ENCODE measurements at places on chromosomes 6 and 20.

DNA sequence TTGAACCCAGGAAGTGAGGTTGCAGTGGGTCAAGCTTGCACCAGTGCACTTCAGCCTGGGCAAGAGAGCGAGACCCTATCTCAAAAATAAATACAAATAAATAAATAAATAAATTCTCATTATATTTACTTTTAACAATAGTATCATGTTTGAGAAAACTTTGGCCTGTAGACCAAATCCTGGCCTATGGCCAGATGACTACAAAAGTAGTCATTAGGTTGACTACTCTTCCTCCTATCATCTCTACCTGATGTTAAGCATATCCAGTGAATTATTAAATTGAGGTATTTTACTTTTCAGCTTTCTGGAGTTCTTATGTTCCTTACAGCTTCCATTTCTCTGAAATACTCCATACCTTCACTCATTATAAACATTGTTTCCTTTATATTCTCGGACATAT lies 280.6 kb downstream of the LAMA2 start:
- DNase-seq = no peak

GRCh38 chr20:4135385-4136077 lies 120.2 kb upstream of the RNF24 start:
- no peak for DNase-seq

DNA sequence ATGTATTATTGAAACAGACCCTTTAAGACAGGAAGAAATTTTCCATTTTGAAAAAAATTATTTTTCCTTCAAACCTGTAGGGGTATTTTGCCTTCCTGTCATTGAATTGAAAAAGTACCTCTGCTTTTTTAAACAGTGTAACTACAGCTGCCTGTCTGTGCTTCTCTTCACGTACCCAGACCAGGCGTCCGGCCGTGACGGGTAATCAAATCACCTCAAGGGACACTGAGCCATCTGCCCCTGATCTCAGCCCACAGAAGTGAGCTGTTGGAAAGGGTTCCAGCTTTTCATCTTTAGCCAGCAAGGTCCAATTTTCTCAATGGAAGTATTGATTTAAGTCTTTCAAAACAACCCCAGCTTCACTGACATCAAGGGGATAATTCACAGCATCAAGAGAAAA lies 58.0 kb downstream of the SLC35D3 start:
- DNase-seq = no peak

GRCh38 chr20:13041574-13042457 lies 33.0 kb downstream of the SPTLC3 start:
- no peak for DNase-seq

- DNase-seq = no peak
Observed at GRCh38 chr6:114131945-114132344, 161.0 kb upstream of the HDAC2 start.

GRCh38 chr6:28134015-28134414 lies 7.7 kb upstream of the ZKSCAN8 start:
- DNase-seq = no peak

DNA sequence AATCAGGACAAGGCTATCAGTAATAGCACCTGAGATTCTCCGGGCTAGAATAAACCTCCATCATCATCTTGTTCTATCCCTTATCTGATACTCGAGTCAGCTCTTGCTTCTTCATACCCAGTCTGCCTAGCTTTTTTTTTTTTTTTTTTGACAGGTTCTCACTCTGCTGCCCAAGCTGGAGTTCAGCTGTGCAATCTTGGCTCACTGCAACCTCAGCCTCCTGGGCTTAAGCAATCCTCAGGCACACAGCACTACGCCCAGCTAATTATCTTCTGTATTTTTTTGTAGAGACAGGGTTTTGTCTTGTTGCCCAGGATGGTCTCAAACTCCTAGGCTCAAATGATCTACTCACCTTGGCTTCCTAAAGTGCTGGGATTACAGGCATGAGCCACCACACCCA lies 19.5 kb downstream of the SRSF6 start:
- no peak for DNase-seq

GRCh38 chr6:39289490-39289889 lies 24.7 kb downstream of the KCNK17 start:
- no peak for DNase-seq

- no peak for DNase-seq
Observed at GRCh38 chr20:62946918-62947317, 5.6 kb upstream of the SLC17A9 start.

DNA sequence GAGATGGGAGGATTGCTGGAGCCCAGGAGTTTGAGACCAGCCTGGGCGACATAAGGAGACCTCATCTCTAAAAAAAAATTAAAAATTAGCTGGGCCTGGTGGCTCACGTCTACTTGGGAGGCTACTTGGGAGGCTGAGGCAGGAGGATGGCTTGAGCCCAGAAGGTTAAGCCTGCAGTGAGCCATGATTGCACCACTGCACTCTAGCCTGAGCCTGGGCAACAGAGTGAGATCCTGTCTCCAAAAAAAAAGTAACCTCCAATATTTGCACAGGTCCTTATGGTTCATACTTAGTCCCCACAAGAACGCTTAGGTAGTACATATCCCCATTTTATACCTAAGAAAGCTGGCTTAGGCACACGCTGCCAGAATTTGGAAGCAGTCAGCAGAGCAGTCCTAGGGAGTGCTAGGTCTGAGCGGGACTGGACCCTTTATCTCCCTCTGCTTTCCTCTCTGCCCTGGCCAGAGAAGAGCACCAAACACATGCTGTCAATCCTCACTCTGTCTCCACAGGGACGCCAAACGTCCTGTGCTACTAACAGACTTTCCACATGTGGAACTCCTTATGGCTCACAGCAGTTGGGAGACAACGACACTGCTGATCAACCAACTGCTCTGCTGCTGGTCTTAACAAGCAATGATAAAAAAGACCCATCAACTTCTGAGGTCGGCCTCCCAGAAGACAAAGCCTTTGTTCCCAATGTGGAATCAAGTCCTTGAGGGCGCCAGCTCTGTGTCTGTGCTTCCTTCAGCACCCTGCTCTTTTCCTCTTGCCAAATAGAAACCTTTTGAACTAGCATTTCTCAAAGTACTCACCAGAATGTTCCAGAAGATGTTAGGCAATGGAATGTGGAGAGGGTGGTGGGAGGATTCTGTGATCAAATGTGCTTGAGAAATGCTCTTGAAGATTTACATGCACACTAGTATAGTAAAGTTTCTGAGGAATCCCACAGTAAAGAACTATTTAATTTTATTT lies 226.3 kb upstream of the DTNBP1 start:
- no peak for DNase-seq

DNA sequence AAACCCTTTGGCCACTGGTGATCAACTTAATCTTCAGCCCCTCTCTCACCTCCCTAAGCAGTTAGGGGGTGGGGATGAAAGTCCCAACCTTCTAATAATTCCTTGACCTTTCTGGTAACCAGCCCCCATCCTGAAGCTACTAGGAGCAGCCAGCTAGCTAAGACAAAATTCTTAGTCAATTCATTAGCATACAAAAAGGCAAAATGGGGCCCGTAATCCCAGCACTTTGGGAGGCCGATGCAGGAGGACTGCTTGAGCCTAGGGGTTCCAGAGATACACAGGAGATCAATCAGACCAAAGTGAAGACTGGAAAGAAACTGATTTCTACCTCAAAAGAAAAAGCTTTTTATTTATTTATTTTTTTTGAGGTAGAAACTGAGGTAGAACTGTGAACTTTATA lies 1.8 kb downstream of the ASCC3 start:
- DNase-seq = no peak

DNA sequence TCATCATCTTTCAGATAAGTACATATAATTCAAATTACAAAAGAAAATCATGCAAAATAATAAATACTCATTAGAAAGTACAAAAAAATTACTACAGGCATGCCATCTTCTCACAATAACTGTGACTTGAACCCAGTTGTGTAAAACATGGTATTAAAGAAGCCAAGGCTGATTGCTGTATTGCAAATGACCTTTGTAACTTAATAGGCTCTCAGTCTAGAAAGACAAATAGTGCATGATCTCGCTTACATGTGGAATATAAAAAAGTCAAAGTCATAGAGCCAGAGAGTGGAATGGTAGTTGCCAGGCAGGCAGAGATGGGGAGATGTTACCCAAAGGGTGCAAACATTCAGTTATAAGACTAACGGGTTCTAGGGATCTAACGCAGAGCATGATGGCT lies 626.1 kb downstream of the COL12A1 start:
- no peak for DNase-seq

- no peak for DNase-seq
Observed at GRCh38 chr6:36959555-36960250, 5.2 kb downstream of the PI16 start.

DNA sequence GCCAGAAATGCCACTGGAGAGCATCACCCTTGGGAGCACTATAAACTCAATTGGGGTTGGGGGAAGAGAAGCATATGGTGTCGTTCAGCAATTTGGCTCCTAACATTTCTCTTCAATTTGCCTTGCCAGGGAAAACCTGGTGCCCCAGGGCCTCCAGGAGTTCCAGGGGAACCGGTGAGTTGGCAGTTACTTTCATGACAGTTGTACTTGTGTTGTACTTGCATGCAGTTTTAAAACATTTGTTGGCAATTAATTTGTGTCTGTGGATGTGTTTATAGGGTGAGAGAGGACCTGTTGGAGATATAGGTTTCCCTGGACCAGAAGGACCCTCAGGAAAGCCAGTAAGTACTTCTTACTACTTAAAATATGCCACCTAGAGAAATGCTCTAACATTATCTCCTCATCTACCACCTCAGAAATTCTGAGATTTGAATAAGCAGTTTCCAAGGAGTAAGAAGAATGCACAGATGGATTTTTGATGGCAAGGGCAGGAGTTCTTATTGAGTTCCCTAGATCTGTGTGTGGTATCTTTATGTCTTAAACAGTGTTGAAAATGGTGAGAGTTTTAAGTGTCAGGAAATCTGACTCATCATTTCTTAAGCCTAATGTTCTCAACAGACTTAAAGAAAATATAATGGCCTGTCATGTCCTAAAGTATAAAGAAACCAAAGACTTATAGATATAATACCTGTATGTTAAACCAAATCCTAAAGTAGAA lies 122.5 kb downstream of the COL9A1 start:
- no peak for DNase-seq

- no peak for DNase-seq
Observed at GRCh38 chr6:79410806-79411205, 126.4 kb downstream of the LCA5 start.

DNA sequence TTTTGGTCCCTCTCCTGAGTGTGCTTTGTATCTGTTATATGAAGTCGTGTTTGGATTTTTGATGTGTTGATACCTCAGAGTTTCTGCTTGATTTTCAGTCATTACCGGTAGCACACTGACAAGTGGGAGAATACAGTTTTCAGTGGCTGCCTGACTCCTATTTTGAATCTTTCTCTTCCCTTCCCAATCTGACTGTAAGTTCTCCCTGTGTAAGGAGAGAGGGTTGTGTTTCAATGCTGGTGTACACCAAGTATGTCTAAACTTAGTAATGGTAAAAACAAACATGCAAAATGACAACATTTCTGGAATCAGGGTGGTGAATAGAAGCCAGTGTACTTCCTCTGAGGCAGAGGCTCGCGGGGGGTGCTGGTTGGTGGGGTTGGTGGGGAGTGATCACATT lies 103.4 kb downstream of the HIVEP1 start:
- no peak for DNase-seq

- no peak for DNase-seq
Observed at GRCh38 chr6:104952911-104953399, 4.0 kb upstream of the LIN28B start.

DNA sequence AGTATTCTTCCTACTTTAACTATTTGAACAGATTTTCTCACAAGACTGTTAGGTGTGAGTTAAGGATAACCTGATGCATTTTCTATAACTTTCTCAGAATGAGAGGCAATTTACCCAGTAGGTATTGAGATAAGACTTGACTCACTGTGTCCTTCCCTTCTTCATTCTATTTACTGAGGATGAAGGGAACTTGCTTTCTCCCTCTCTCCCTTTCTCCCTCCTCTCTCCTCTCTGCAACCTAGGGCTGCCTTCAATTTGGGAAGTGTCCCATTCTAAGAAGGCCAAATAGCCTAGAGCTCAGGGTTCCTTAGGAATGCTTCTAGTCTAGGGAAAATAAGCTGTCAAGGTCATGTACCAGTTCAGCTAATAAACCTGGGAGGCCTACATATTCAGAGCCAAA lies 3.2 kb downstream of the ECHDC1 start:
- no peak for DNase-seq

DNA sequence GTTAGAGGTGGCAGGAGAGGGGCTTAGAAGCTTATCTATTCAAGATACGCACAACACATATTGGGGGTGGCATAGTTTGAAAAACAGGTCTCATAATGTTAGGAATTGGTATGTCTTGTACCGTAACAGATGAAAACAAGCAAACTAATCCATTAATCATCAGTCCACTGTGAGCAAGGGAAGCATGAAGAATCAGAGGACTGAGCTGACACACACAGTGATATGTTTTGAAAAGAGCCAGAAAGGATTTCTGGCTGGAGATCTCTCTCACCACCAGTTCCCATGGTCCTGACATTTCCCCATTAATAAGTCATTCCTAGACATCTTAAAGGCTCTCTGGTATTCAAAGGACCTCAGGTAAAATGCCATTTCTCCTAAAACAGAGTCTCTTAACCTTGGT lies 158.8 kb upstream of the PHACTR1 start:
- no peak for DNase-seq

Measured in activated T-cell treated with anti-CD3 and anti-CD28 coated beads for 1 hour (primary cell).